Stimulated activated CD8-positive, alpha-beta memory T cell treated with anti-CD3 and anti-CD28 coated beads, Interleukin-4, amount 100 ng/mL, for 1 hour (primary cell): ENCODE measurements at places on chromosomes 5 and 9.

DNA sequence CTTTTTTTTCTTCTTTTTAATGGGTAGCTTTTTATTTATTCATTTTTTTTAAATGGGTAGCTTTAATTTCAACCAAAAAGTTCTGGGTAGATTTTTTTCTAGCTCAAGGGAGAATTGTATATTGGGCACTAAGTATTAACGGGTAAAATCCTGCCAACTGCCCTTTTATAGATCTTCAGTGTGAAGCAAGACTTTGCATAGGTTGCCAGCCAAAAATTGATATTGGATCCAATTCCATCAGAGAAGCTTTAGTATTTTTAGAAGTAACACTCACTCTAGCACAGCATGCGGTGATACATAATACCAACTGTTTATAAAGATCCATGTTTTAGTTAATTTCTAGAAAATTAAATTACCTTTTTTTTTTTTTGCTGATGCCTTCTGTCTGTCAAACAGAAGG, 49.8 kb downstream of the SH3GL2 start:
- DNase-seq: no peak

DNA sequence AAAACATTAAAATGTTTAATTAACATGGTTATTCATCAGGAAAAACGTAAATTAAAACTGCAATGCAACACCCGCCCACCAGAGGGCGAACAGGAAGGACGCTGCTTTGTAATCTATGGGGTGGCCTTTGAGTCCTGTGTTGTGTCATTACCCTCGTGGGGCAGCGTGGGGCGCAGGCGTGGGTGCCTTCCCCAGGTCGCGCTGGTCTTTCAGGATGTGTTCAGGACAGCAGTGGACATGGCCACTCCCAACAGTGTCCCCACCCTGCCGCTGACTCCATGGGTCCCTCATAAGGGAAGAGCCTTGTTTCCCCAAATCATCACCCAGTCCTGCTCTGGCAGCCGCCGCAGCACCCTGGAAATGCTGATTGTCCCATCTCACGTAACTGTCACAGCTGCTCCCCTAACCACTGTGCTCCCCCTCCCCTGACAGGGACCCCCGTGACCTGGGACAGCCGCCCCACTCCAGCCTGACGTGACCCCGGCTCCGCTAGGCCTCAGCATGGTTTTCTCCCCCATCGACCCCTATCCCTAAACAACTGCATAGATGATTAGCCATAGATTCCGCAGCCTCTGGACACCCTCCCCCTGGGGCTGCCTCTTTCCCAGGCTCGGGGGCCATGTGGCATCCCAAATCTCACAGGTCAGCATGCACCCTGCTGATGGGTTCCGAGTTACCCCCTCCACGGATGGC, 36.4 kb downstream of the GLT6D1 start:
- peak; percentile 27 for DNase-seq

DNA sequence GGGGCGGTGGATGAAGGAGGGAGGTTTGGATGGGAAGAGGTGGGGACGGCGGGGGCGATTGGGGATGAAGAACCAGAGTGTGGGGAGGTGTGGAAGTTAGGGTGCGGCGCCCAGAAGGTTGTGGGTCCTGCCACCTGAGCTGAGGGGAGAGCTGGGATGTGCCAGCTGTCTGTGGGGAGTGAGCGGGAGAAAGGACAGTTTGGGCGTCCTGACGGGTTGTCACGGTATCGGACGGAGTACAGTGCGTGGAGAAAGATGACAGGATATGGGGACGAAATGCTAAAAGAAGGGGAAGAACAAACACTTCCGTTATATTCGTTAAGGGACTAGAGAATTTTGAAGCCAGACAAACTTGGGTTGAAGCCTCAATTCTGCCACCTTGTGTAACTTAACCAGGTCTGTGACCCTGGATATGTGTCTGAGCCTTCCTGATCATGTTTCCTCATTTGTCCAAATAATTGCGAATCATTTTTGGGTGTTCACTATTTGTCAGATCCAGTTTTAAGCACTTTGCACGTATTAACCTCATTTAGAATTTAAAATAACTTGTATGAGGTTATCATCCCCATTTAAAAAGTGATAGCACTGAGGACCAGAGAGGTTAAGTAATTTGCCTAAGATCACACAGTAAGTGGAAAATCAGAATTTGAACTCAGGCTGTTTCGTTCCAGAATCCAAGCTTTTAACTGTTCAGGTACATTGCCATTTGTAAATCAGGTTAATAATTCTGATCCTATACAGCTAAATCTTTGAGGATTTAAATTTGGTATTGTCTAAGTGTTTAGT, 689 bp downstream of the CNTRL start:
- DNase-seq: no peak

- no peak for DNase-seq
These were observed 33.4 kb downstream of the PCDHGC5 start for GRCh38 chr5:141522301-141522700.

- DNase-seq: no peak
These were observed 32.9 kb upstream of the FAM120AOS start for GRCh38 chr9:93486268-93486667.

- DNase-seq: no peak
These were observed 13.2 kb downstream of the TSC1 start for GRCh38 chr9:132931178-132931735.

- no peak for DNase-seq
These were observed 188.5 kb upstream of the CCNG1 start for GRCh38 chr5:163248871-163249270.

- DNase-seq: no peak
These were observed 107.5 kb downstream of the CWC27 start for GRCh38 chr5:64876203-64876602.

DNA sequence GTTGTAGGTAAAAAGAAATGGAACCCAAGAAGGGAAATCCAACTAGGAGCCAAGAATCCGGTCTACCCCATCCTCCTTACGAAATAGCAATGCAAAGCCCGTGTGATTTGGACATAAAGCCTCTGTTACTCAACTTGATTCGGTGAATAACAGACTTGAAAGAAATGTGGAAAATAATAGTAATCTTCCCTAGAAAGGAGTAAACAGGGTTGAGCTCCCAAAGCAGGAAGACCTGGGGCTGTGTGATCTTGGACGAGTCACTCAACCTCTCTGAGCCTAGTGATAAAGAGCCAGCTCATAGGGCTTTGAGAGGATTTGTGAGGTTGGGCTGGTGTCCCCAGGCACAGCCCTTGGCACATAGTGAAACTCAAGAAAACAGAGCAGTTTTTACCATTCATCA, 42.7 kb upstream of the IL17B start:
- DNase-seq: no peak

DNA sequence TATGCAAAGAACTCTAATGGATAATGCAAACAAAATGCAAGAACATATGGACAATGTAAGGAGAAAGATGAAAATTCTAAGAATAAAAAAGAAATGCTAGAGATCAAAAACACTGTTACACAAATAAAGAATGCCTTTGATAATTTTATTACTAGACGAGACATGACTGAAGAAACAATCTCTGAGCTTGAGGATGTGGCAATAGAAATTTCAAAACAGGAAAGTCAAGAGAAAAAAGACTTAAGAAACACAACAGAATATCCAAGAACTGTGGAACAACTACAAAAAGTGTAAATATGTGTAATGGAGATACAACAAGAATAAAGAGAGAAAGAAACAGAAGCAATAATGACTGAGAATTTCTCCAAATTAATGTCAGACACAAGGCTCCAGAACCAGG, 140.5 kb upstream of the ACOT12 start:
- no peak for DNase-seq

DNA sequence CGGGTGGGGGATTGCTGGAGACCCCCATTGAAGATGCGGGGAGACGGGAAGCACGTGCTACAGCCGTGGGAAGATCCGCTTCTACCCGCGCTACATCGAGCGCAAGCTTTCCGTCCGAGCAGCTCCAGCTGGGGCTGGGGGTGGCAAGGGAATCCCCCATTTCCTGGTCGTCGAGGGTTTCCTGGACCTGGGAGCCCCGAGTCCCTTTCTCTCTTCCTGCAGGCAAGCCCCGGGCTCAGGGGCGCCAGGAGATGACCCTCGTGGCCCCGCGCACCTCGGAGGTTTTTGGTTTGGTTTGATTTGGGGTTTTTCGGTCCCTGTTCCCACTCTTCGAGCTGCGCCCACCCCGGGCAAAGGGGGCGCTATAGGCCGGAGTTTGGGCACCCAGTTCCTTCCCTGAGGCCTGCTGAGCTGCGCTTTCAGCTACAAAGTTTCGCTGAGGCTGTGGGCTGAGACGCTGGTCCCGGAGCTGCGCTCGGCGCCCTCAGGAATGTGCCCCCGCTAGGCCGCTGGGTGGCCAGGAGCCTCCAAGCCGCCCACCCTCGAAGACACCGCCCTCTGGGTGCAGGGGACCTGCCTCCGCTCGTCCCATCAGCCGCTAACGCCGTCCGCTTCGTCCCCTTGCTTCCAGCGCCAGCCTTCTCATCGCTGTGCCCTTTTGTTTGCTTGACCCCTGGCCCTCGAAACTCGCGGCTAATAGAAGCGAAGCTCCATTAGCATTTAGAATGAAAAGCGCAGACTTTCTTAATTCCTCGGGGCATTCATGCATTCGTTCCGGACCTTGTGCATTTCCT, 2.9 kb downstream of the NR4A3 start:
- DNase-seq: no peak

- no peak for DNase-seq
These were observed 57.7 kb upstream of the EGFL7 start for GRCh38 chr9:136604823-136605525.

DNA sequence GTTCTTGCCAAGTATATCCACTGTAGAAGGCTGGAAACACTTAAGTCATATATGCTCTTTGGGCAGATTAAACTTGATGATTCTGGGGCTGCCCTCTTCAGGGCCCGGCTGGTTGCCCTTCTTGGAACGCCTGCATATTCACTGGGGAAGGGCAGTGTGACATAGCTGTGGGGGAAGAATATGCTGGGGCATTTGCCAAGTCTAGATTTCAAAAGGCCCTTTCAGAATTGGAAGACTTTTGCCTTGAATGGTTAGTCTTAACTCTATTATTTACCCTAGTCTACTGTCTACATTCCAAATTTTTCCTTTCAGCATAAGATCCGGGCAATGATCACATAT, 161.2 kb upstream of the PITX1 start:
- DNase-seq: no peak

DNA sequence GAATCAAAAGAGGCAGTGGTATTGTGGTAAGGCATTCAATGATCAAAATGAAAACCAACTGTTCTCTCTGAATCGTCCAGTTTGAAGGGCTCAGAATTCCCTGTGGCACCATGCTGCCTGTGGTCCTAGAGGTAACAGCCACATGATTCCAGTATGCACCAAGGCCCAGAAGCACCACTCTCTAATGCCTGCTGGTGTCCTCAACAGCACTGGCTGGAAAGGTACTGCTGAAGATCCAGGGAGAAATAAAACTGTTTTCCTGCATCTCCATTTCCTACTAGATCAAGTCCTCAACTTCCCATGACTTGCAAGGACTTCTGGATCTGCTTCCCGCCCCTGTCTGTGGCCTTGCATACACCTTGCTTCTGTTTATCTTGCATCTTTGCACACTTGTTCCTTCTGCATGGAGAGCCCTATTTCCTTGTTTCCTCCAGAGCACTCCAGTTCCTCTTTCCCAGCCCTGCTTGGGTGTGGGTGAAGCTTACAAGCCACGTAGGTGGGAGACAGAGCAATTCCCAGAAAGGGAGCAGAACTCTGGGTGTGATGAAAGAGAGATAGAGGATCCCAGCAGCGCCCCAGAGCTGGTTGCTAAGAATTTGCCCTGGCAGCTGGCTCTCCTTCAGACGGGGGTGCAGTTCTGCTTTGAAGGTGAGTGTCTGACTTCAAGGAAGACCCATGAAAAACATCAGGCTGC, 41.0 kb upstream of the EQTN start:
- no peak for DNase-seq
